Hematopoietic multipotent progenitor cell treated with erythropoietin and hydrocortisone succinate and interleukin-3 and kit ligand, for 17 days (in vitro differentiated cells): ENCODE measurements at places on chromosomes 7 and 10.

DNA sequence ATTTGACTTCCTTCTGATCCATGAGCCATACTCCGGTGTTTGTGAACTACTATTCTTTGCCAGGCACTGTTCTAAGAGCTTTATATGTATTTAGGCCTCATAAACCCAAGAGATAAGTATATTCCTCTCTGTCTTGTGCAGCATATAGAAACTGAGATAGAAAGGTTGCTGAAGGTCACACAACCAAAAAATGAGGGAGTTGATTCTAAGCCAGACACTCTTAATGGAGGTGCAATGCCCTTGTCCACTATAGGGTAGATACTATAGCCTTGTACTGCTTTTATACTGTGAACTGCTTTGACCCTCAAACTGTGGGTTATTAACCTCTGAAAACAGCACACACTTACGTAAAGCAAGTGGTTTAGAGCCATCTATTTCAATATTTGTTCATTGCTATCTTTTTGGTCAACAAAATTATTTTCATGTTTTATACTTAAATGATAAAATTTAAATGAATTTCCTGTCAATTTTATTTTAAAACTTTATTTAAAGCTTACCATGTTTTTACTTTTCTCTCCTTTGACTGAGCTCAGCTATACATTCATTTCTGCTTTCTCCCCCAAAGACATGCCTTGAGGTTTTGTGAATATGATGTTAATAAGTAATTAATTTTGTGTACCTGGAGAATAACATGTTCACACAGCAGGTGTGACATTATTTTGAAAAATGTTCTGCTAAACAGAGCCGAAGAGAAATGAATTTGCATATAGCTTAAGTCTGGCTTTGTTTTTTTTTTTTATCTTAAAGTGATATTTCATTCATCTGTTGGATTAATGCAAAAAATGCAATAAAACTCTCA is 687.3 kb downstream of the DNAJB9 start:
- DNase-seq = no peak

GRCh38 chr10:77240706-77241349 is 396.8 kb downstream of the KCNMA1 start:
- DNase-seq = no peak

GRCh38 chr7:45278763-45279398 is 121.3 kb downstream of the RAMP3 start:
- DNase-seq = no peak

GRCh38 chr7:121515229-121515628 is 119.1 kb upstream of the FAM3C start:
- no peak for DNase-seq

DNA sequence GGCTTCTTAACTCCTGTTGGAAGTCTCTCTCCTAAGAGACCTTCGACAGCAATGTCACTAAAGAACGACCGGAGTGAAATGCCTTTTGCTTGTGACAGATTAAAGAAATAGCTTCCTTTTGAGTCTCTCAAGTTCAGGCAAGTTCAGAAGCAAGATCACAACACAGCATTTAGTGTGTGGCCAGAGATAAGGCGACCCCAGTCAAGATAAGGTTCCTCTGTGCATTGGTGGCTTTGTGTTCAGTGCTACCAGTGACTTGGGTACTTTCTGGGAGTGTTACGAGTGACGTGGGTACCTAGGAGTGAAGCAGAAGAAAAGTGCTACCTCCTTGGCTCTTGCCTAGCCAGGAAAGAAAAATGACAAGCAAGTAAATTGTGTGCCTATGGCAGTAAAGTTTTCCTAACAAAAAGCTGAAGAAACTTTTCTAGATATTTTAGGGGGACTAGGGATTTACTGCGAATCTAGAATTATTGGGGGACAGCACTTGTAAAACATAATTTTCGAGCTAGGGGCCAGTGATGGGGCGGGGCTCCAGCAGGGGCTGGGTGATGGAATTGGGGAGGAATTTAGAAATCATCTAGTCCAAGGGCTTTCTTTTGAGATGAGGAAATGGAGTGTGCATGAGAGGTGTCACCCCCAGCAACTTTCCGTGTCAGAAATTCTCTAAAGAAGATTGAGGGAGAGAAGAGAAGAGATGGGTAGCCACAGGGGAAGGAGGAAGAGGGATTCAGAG is 191.9 kb upstream of the LYZL2 start:
- DNase-seq = peak; percentile 56

DNA sequence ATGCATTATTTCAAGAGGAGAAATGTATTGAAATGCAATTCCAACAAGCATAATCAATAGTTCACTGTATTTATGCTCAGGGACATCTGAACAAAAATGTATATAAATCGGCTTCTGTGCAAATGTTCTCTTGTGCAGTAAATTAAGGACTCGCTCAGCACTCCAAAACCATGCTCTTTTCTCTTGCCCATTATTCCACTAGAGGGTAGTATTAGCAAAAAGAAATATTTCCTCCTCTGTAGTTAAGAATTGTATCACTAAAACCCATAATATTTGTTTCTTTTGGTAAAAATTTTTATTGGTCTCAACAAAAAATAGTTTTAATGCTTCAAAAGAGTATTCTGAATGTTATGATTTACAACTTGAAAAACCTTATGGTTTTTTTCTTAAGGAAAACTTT is 803.1 kb downstream of the PCDH15 start:
- no peak for DNase-seq

DNA sequence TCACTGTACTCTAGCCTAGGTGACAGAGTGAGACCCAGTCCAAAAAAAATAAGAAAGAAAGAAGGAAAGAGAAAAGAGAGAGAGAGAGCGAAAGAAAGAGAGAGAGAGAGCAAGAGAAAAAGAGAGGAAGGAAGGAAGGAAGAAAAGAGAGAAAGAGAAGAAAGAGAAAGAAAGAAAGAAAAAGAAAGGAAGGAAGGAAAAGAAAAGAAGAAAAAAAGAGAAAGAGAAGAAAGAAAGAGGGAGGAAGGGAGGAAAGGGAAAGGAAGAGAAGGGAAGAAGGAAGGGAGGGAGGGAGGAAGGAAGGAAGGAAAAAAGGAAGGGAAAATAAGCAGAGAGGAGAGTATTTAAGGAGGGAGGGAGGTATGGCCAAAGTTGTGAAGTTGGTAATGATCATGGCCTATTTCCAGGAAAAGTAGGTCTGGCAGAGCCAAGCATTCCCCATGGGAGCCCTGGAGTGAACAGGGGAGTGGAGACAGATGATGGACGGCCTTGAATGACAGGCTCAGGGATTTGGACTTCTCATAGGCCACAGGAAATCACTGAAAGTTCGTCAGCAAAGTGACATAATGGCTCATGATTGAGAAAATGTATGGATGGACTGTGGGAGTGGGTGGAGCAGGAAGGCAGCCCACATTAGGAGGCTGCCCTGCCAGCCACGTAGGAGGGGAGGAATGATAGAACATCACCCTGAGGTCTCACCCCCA is 44.8 kb upstream of the CUX1 start:
- no peak for DNase-seq

- DNase-seq = no peak
Measured at GRCh38 chr10:71832967-71833366, 18.1 kb downstream of the PSAP start.

DNA sequence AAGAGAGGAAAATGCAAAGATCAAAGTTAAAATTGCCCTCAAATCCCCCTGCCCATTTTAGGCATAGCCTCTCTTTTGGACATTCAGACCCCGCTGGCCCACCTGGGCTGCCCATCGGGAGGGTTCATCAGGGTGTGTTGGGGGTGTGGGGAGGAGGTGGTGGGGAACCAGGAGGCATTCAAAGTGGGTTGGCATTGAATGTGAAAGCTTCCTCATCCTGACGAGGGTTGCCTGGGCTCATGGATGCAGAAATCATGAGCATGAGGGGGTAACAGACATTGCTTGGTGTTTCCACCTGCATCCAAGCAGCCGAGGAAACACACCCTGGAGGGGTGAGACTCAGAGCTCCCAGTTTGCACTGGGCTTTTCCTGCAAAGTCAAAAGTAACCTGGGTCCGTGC is 20.6 kb downstream of the BTBD16 start:
- DNase-seq = no peak

- no peak for DNase-seq
Measured at GRCh38 chr10:26950934-26951333, 90.2 kb upstream of the ABI1 start.
